ENCODE measurements at places on chromosomes 1 and 21.

DNA sequence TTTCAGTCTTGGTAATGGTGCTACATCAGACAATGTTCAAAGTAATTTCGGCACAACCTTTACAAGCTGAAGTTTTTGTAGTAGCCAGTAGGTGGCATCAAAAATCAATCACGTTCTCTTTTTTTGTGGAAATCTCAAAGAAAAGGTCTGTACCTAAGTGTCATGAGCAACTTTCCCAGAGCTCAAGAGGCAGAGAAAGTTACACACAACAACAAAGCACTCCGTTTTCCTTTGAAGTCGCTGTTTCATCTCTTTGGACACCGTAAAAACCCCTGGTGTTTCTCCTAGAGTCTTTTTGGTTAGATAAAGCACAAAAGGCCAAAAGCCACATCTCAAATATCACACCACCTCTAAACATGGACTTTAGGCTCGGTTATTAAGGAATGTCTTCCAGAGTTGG is 131.6 kb downstream of the LHX8 start:
- H3K27ac ChIP-seq, result no peak overlapping the region
- H3K36me3 ChIP-seq, result no peaks in the 10 kb centered on the region
- H3K4me1 ChIP-seq, result no peaks in the 10 kb centered on the region

DNA sequence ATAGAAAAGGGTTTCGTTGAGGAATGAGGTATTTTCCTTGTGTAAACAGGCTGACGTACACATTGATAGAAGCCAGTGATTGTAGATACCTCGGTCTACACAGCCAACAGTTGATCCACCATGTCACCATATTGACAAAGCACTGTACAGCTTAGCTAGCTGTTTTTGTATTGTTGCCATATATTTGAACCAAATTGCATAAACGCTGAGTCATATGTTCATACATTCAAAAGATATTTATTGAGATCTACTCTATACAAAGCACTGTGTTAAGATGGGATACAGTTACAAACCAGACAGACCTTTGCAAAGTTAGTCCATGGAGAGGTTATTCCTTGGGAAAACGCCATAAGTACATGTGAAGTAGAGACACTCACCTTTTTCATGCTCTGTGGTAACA is 132.4 kb upstream of the ATP1B1 start:
- no peaks in the 10 kb centered on the region for H3K36me3 ChIP-seq
- H3K4me1 ChIP-seq, result peaks cover 23% of the 10 kb centered on the region

GRCh38 chr21:25934130-25934529 is 199.4 kb downstream of the GABPA start:
- peaks cover 24% of the 10 kb centered on the region for H3K36me3 ChIP-seq
- H3K4me1 ChIP-seq, result peaks cover 27% of the 10 kb centered on the region
- no peak for DNase-seq
- no peaks in the 10 kb centered on the region for H3K27me3 ChIP-seq

DNA sequence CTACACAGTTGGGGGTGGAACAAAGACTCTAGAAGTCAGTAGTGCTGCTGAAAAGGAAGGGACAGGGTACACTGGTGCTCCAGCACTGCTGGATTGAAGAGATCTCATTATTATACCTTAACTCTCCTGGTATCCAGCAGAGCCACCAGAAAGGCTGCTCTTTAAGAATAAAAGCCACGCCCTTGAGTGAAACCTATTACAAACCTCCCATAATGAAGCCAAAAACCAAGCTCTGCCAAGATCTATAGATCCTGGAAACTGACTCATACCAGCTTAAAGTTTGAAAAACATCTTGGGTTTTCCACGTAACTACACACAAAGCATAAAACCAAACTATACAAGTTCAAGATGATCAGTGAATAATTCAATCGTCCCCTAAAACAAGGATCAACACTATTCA is 38.0 kb downstream of the ADSS2 start:
- no peaks in the 10 kb centered on the region for H3K27me3 ChIP-seq
- H3K36me3 ChIP-seq, result peaks cover 53% of the 10 kb centered on the region
- peaks cover 5% of the 10 kb centered on the region for H3K4me1 ChIP-seq
- no peak overlapping the region for H3K4me3 ChIP-seq

GRCh38 chr1:230712470-230712942 is 1.4 kb downstream of the AGT start:
- no peak overlapping the region for H3K4me3 ChIP-seq
- H3K27me3 ChIP-seq, result peaks cover 2% of the 10 kb centered on the region
- no peak for DNase-seq
- no peak overlapping the region for H3K27ac ChIP-seq
- peaks cover 7% of the 10 kb centered on the region for H3K4me1 ChIP-seq

Data from mesothelial cell of epicardium (in vitro differentiated cells).